ENCODE measurements at places on chromosomes 1 and 21. TPM values are rescaled to one million over a fixed set of nuclear protein-coding genes. Genes with fewer than 3 reads are reported as not detected.

The CXADR gene
- total RNA-seq = 7.1 TPM

The WDR64 gene
- not detected for total RNA-seq

The H3-3A gene
- 469 TPM for total RNA-seq

The SPRR3 gene
- total RNA-seq = not detected

The MDM4 gene
- 20.3 TPM for total RNA-seq

The NPHS2 gene
- not detected for total RNA-seq

The ADORA1 gene
- 0.52 TPM for total RNA-seq

The OR2T35 gene
- total RNA-seq = not detected

The RASAL2 gene
- total RNA-seq = 8.7 TPM

The TMEM125 gene
- not detected for total RNA-seq

The SLC26A9 gene
- total RNA-seq = not detected

The SLC9C2 gene
- not detected for total RNA-seq

The TMEM201 gene
- 8.2 TPM for total RNA-seq

The GOLT1A gene
- not detected for total RNA-seq

The COL18A1 gene
- 181 TPM for total RNA-seq

The SPATA46 gene
- total RNA-seq = not detected

The TRABD2B gene
- under 0.01 TPM for total RNA-seq

The C1orf141 gene
- total RNA-seq = not detected

The NBPF12 gene
- total RNA-seq = 3.4 TPM

The PROX1 gene
- total RNA-seq = 0.32 TPM

The KRTAP10-12 gene
- total RNA-seq = not detected

The LCE3D gene
- not detected for total RNA-seq

The FCAMR gene
- total RNA-seq = not detected

The SUSD4 gene
- total RNA-seq = not detected

The RGS2 gene
- 12.8 TPM for total RNA-seq

The PIGP gene
- total RNA-seq = 10.9 TPM

The SYDE2 gene
- total RNA-seq = 3.1 TPM

The KCNJ6 gene
- under 0.01 TPM for total RNA-seq

The SLC5A9 gene
- total RNA-seq = not detected

The AMY1B gene
- total RNA-seq = not detected

The ZNF593 gene
- 36.7 TPM for total RNA-seq

The NR0B2 gene
- total RNA-seq = not detected

The HFM1 gene
- 0.39 TPM for total RNA-seq

The RAVER2 gene
- 7.0 TPM for total RNA-seq

The KRTAP20-1 gene
- not detected for total RNA-seq

The MNDA gene
- total RNA-seq = not detected

The TDRD10 gene
- not detected for total RNA-seq

The CD1E gene
- total RNA-seq = not detected

The THEMIS2 gene
- total RNA-seq = 12.8 TPM

The TFF2 gene
- not detected for total RNA-seq

The S100A7A gene
- total RNA-seq = not detected

The PTGFRN gene
- total RNA-seq = 27.0 TPM

The EPHA10 gene
- not detected for total RNA-seq

The CELA2A gene
- total RNA-seq = not detected
